ENCODE measurements at places on chromosomes 5 and 9.

GRCh38 chr9:99445920-99446319 is 223.8 kb downstream of the SEC61B start:
- no peak for DNase-seq

DNA sequence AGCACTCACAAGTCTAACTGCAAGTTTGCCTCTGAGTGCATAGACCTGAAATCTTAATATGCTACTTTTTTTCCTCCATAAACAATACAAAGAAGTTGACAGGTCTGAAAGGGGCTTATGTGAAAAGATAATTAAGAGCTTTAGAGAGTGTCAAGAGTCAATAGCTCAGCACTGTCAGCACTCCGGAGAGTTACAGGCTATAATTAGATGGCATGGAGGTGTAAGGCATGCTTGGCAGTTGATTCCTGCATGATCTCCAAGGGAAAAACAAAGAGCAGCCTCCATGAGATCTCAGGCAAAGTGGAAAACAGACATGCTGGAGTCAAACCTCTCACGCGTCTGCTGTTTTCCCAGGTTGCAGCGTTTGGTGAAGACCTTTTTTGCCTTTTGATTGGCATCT is 468.7 kb downstream of the TLE4 start:
- no peak for DNase-seq

GRCh38 chr5:44622331-44622730 is 186.4 kb upstream of the MRPS30 start:
- no peak for DNase-seq

DNA sequence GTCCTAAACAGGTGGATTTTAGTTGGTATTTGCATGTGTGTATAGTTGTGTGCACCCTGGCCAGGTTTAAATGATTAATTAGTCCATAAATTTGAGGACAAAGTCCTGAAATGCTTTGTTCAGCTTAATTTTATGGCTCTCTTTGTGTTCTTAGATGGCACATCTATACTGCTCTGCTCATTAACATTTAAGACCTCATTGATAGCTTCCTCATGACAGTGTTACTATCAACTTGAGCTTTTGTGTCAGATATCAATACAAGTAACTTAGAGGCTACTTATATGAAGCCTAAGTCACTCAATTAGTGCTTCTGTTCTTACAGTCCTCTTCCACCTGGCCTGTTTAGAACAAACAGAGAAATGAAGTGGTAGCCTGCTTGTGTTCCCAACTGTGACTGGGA is 240.9 kb downstream of the TRPM3 start:
- no peak for DNase-seq

Data from activated naive CD4-positive, alpha-beta T cell treated with anti-CD3 and anti-CD28 coated beads, Interleukin-2, amount 50 U/mL, for 72 hours (primary cell).